ENCODE measurements at places on chromosomes 5 and 9. TPM values are rescaled to one million over a fixed set of nuclear protein-coding genes. Genes with fewer than 3 reads are reported as not detected.

GRCh38 chr5:81315336-81315735 is 13.9 kb downstream of the ZCCHC9 start:
- no peak for DNase-seq

FOXI1 gene
- total RNA-seq = not detected

NNT gene
- total RNA-seq = 30.1 TPM

CMYA5 gene
- 3.3 TPM for total RNA-seq

PCDHA12 gene
- total RNA-seq = 3.9 TPM

DNA sequence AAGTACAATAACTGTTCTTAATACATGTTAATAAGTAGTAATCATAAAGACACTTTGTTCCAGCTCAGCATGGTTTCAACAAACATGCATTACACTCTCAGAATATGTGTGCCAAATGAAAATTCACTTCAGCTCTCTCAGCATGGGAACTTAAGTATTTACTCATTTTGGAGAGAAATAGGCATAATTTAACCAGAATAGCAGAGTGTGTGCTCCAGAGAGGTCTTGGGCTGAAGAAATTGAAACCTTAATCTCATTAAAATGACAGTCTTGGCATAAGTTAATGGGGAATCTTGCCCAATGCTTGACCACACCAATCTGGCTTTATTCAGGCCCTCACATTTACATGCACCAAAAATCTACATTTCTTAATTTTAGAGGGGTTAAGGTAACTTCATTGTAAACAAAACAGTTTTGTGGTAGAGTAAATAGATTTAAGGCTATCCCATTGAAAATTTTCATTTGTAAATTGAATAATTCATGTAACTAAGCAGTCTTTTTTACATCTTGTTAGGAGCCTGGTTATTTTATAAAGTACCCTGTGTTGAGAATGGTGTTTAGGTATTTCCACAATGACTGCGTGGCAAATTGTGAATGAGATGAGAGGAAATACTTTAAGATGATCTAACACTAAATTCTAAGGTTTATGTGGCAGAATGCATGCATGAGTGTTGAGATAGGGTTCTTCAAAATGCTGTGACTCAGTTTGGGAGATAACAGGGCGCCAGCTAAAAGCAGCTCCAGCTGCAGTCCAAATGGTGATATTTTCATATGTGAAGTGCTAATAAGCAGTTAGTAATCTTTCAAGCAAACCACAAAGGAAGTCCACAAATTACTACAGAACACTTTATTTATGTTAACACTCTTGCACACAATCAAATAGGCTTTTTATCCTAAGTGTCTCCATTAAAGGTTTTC is 11.3 kb upstream of the LOX start:
- DNase-seq = no peak

- DNase-seq = no peak
Observed at GRCh38 chr5:139705191-139705590, 57.0 kb downstream of the CXXC5 start.

FAM221B gene
- 0.33 TPM for total RNA-seq

GRCh38 chr5:173498286-173498685 is 118.2 kb downstream of the BOD1 start:
- peak; percentile 56 for DNase-seq

NTRK2 gene
- total RNA-seq = 20.5 TPM

PCA3 gene
- not detected for total RNA-seq

DNA sequence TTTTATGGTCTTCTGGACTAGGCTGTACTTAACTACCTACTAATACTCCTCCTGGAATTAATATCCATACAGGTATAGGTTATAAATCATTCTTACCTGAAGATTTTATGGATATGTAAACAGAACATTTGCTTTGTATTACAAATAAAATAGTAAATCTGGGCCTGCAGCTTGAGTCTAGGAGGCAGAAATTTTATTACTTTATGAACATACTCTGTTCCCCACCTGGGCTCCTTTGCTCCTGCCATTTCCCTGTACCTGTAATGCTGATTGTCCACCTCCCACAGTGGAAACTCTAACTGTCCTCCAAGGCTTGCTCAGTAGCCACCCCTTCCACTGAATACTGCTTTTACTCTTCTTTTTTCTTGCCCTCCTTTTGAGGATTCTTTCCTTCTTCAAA is 108.0 kb downstream of the PAM start:
- no peak for DNase-seq

FST gene
- 0.52 TPM for total RNA-seq

- no peak for DNase-seq
Observed at GRCh38 chr9:84860249-84861115, 191.0 kb downstream of the NTRK2 start.

DNA sequence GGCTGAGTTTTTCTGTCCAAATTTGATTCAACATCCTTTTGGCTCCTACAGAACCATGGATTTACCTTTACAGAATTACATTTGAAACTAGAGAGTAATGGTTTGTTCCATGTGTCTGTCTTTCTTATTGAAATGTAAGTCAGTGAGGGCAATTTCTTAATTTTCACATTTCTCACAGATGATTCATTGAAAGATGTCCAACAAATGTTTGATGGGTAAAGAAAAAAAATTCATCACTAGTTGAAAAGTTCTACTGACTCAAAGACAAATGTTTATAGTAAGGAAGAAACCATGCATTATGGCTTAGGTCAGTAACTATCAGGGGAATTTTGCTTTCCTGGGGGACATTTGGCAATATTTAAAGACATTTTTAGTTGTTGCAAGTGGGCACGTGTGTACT is 131.6 kb upstream of the TRPM3 start:
- DNase-seq = no peak

AGPAT2 gene
- 275 TPM for total RNA-seq

RAB3C gene
- total RNA-seq = 2.3 TPM

SCGB3A2 gene
- not detected for total RNA-seq

IFNA21 gene
- total RNA-seq = not detected

SPATA6L gene
- total RNA-seq = 3.6 TPM

DNA sequence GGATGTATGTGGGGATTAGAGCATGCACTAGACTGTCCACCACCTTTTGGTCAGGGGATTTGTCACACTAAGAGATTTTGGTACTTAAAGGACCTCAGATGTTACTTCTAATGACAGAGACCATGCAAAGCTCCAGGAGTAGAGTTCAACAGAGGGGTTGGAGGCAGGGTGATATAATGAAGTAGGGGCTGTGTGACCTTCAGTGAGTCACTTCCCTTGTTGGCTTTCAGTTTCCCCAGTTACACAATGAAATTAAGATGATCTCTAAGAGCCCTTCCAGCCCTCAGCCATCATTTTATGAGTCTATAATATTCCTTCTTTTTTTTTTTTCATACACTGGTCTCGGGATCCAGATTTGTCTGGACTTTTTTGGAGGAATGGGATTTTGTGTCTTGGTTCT is 26.8 kb downstream of the GLRA1 start:
- DNase-seq = no peak

GRCh38 chr9:107737987-107738743 is 248.6 kb upstream of the KLF4 start:
- peak; percentile 32 for DNase-seq

C5orf34 gene
- 1.3 TPM for total RNA-seq

IFNA13 gene
- not detected for total RNA-seq

LCN10 gene
- 0.78 TPM for total RNA-seq

DNA sequence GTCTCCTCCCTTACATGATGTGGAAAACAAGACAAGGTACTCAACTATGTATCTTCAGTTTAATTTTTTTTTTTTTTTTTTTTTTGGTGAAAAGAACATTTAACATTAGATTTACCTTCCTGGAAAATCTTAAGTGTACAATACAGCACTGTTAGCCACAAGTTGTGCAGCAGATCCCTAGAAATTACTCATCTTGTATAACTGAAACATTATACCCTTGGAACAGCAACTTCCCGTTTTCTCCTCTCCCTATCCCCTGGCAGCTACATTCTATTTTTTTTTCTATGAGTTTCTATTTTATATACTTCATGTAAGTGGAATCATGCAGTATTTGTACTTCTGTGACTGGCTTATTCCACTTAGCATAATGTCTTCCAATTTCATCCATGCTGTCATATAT is 421.9 kb upstream of the FTMT start:
- DNase-seq = no peak

DNA sequence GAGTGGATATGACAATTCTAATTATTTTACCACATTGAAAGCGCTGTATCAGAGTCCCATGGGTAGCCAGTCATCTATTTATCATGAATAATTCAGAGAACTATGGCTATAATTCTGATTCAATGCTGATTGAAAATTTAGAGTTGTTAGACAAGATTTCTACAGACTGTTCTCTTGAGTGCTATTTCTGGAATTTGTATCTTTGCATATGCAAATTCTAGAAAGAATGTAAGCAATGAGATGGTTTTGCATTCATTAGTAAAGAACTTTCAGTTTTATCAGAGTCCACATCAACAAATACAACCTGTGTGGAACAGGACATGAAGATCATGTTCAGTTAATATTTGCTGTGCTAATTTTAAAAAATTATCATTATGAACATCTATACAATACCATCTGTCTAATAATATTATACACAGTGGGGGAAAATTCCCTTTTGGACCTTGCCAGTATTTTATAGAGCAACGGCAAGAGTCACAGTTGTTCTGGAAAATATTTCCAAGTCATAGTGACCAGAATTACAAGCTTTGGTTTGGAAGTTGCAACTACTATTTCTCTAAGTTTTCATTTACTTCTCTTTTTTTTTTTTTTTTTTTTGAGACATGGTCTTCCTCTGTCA is 372.7 kb upstream of the PTGER4 start:
- DNase-seq = no peak

JADE2 gene
- total RNA-seq = 28.0 TPM

TRIM23 gene
- 6.2 TPM for total RNA-seq

DNA sequence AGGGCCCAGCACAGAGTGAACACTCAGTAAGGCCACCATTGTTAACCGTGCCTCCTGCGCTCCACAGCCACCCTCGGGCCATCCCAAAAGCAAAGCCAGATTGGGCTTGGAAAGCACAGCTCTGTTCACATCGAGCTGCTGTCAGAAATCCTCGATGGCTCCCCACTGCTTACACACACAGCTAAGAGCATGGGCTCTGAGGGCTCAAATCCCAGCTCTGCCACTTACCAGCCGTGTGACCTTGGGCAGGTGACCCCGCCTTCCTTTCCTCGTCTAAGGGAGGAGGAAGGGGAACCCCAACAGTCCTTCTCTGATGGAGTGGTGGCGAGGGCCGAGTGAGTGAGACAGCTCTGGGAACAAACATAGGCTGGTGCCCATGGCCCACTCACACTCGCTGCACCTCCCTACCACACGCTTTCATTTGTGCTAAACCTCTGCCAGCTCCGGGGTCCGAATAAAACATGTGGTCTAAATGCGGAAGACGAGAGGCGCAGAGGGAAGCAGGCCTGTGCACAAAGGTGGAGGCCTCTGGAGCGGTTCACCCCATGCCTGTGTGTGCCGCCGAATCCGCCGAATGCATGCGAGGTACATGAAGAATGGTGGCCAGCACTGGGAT is 139.3 kb downstream of the PAX5 start:
- DNase-seq = no peak

DNA sequence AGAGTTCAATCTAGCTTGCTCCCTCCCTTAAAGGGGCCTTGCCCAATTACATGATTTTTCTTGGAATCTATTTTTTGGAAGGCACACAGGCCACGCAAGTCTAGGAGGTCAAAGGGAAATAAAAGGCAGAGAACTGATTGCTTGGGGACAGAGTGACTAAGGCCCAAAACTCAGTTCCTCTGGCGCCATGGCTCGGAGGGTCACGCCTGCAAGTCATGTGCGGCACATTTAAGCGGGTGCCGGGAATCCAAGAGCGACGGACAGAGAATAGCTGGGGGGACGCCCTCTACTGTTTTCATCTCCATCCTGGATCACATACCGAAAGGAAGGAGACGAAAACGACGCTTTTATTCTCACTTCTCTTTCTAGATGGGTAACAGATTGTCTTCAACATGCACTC is 78.6 kb downstream of the FREM1 start:
- DNase-seq = no peak

NUTM2F gene
- not detected for total RNA-seq

DNA sequence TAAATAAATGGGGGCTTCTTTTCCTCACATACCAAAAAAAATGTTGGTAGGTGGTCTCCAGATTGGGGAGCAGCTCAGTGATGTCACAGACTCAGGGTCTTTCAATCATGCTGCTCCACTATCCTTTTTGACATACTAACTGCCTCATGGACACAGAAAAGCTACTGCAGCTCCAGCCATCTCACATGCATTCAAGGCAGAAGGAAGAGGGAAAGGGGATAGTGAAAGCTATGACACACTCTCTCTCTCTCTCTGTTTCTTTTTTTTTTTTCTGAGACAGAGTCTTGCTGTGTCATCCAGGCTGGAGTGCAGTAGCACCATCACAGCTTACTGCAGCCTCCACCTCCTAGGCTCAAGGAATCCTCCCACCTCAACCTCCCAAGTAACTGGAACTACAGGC is 7.9 kb upstream of the ADGRD2 start:
- no peak for DNase-seq

GRCh38 chr5:125470280-125470902 is 724.0 kb upstream of the ZNF608 start:
- DNase-seq = no peak

KCNN2 gene
- 9.6 TPM for total RNA-seq

- peak; percentile 29 for DNase-seq
Observed at GRCh38 chr5:142280066-142281007, 44.5 kb downstream of the SPRY4 start.

IL6ST gene
- 82.5 TPM for total RNA-seq

DNA sequence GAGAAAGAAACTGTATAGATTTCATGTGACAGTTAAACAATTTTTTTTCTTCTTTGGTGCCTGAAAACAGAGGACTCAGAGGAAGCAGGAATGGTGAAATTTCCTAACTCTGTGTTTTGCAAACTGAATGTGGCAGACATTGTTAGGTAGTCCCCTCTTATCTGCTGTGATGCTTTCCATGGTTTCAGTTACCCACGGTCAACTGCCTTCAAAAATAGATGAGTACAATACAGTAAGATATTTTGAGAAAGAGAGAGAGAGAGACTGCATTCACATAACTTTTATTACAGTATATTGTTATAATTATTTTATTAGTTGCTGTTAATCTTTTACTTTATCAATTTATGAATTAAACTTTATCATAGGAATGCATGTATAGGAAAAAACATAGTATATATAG is 627.2 kb downstream of the CCDC171 start:
- no peak for DNase-seq

COL23A1 gene
- total RNA-seq = not detected

- no peak for DNase-seq
Observed at GRCh38 chr9:87954230-87954629, 20.1 kb downstream of the CDK20 start.

ANXA2R gene
- total RNA-seq = 1.3 TPM

GRCh38 chr5:141942185-141942857 is 15.7 kb downstream of the PCDH12 start:
- DNase-seq = no peak

RORB gene
- 1.3 TPM for total RNA-seq

Measured in body of pancreas (tissue), 4 donors.